Caco-2 (cell line): ENCODE measurements at places on chromosomes 13 and 19. TPM values are rescaled to one million over a fixed set of nuclear protein-coding genes. Genes with fewer than 3 reads are reported as not detected.

DNA sequence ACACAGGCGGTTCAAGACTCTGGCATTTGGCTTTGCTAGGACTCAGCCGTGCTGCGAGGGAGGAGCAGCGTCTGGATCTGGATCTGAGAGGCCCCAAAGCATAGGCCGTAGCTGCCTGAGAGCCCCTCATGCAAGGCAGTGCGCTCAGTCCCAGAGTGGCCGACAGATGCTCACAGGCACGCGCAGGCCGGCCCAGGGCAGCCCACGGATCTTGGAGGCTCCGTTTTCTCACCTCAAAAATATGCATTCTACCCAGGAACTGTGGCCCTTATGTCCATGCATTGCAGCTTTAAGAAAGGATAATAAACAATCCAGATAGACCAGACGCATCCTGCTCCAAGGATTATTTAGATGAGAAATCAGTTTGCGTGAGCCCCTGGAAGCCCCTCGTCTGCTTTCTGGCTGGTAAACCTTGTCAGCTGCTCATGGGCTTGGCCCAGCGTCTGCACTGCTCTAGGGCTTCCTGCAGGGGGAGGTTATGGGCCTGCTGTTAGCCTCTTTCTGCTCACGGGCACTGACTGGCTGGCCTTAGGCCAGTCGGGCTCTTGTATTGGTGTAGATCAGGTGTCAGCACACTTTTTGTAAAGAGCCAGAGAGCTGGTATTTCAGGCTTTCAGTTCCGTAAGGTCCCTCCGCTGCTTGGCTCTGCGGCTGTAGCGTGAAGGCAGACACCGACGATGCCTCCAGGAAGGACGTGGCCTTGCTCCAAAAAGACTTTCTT lies 24.2 kb downstream of the TEX29 start:
- peak; percentile 31 for DNase-seq
- H3K4me1 ChIP-seq, result no peaks in the 10 kb centered on the region
- no peaks in the 10 kb centered on the region for H3K27me3 ChIP-seq
- no peaks in the 10 kb centered on the region for H3K36me3 ChIP-seq
- H3K4me3 ChIP-seq, result no peak overlapping the region
- no peak overlapping the region for H3K27ac ChIP-seq

The ATP4B gene
- total RNA-seq, result not detected in 2 replicates

DNA sequence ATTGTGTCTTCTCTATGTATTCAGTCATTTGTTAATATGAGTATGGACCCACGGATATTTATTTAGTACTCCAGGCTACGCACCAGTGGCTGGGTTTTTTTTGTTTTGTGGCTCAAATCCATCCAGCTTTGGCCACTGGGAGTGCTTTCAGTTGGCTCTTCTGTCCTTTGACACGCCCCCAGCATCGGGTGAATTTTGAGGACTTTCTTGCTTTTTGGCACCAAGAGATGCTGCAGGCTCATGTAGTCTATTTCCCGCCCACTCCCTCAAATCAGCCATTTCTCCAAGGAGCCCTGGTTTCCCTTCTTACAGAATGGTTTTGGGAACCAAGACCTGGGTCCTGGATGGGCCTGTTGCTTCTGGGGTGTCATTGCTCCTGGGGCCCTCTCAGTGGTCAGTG lies 55.8 kb downstream of the SMARCA4 start:
- no peaks in the 10 kb centered on the region for H3K27me3 ChIP-seq
- no peak for DNase-seq
- H3K36me3 ChIP-seq, result peaks cover 4% of the 10 kb centered on the region
- peaks cover 10% of the 10 kb centered on the region; the same call in 1 of the 2 replicates for H3K4me1 ChIP-seq
- peak overlapping the region; percentile 53 for H3K27ac ChIP-seq
- no peak overlapping the region for H3K4me3 ChIP-seq

The ONECUT3 gene
- not detected in 2 replicates for total RNA-seq

GRCh38 chr13:102854675-102855074 lies 8.8 kb downstream of the ERCC5 start:
- no peaks in the 10 kb centered on the region for H3K27me3 ChIP-seq
- H3K36me3 ChIP-seq, result peaks cover 2% of the 10 kb centered on the region
- no peak overlapping the region for H3K27ac ChIP-seq
- DNase-seq, result no peak
- no peak overlapping the region for H3K4me3 ChIP-seq

The MRPL54 gene
- 46.4 and 54.5 TPM in 2 replicates for total RNA-seq

GRCh38 chr13:99228737-99229691 lies 28.4 kb downstream of the UBAC2 start:
- no peaks in the 10 kb centered on the region; the same call in 1 of the 2 replicates for H3K36me3 ChIP-seq
- no peak overlapping the region for H3K4me3 ChIP-seq
- H3K4me1 ChIP-seq, result no peaks in the 10 kb centered on the region
- H3K27me3 ChIP-seq, result no peaks in the 10 kb centered on the region

GRCh38 chr19:17553256-17553655 lies 2.2 kb upstream of the COLGALT1 start:
- H3K4me3 ChIP-seq, result no peak overlapping the region
- H3K27me3 ChIP-seq, result no peaks in the 10 kb centered on the region
- no peak for DNase-seq

The COL5A3 gene
- total RNA-seq, result not detected in 2 replicates

DNA sequence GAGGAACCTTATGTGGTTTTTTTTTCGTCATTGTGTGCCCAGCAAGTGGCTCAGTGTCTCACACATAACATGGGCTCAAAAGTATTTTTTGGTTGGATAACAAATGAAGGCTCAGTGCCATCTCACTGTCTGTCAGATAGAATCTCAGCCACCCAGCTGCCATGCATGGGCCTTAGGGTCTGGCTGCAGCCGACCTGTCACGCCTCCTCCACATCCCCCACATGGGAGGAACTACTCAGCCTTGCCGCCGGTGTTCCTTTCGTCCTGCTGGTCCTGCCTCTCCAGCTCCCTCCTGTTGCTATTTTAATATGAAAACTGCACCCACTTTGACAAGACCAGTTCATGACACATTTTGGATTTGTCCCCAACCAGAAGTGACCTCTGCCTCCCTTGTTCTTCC lies 121.2 kb downstream of the SHISA2 start:
- no peak overlapping the region for H3K27ac ChIP-seq
- no peak overlapping the region for H3K4me3 ChIP-seq
- no peaks in the 10 kb centered on the region for H3K27me3 ChIP-seq
- no peaks in the 10 kb centered on the region for H3K36me3 ChIP-seq

The NKPD1 gene
- 2.4 and 2.9 TPM in 2 replicates for total RNA-seq

The NUP58 gene
- 60.4 and 66.4 TPM in 2 replicates for total RNA-seq

- H3K27me3 ChIP-seq, result no peaks in the 10 kb centered on the region
- H3K4me3 ChIP-seq, result no peak overlapping the region
- no peak overlapping the region for H3K27ac ChIP-seq
- DNase-seq, result no peak
- H3K4me1 ChIP-seq, result no peaks in the 10 kb centered on the region
Measured at GRCh38 chr13:90690458-90691080, 656.9 kb upstream of the MIR17HG start.

GRCh38 chr13:37640499-37640898 lies 41.9 kb upstream of the POSTN start:
- H3K4me3 ChIP-seq, result no peak overlapping the region
- peak; percentile 10 for DNase-seq
- H3K4me1 ChIP-seq, result no peaks in the 10 kb centered on the region
- H3K27me3 ChIP-seq, result no peaks in the 10 kb centered on the region

The CNFN gene
- 4.1 and 5.3 TPM in 2 replicates for total RNA-seq

GRCh38 chr19:18771328-18772242 lies 19.5 kb downstream of the COMP start:
- no peaks in the 10 kb centered on the region for H3K36me3 ChIP-seq
- DNase-seq, result peak; percentile 69
- H3K27me3 ChIP-seq, result no peaks in the 10 kb centered on the region
- H3K4me1 ChIP-seq, result no peaks in the 10 kb centered on the region
- no peak overlapping the region for H3K27ac ChIP-seq

DNA sequence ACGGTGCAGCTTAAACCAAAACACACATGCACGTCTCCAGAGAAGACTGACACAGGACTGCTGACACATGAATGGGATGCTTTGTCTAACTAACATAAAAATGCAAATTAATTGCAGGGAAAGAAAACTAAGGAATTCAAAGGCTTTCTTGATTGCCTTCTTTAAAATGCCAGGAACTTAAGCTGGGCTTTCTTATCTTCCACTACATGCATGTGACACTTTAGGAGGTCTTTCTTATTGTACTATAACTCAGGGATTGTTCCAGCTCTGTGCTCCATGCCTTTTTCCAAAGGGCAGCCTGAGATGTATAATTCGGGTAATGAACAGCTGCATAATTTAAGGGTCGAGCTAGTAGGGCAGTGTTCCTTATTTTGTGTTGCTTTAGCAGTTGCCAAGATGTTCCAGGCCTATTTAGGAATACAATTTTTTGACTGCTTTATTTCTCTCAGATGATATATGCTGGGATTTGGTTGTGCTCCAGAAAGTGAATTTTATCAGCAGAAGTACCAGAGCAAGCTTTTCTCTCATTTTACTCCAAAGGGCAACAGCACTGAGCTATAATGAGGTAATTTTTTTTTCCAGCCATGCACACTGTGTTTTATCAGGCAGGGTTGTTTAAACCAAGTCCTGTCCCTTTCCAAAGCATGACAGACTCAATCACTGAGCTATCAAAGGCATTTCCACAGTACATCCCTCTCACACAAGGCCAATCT lies 885.2 kb downstream of the PCDH9 start:
- no peak overlapping the region for H3K4me3 ChIP-seq
- no peaks in the 10 kb centered on the region for H3K4me1 ChIP-seq
- DNase-seq, result no peak
- H3K27ac ChIP-seq, result no peak overlapping the region
- H3K27me3 ChIP-seq, result no peaks in the 10 kb centered on the region
- H3K36me3 ChIP-seq, result no peaks in the 10 kb centered on the region

DNA sequence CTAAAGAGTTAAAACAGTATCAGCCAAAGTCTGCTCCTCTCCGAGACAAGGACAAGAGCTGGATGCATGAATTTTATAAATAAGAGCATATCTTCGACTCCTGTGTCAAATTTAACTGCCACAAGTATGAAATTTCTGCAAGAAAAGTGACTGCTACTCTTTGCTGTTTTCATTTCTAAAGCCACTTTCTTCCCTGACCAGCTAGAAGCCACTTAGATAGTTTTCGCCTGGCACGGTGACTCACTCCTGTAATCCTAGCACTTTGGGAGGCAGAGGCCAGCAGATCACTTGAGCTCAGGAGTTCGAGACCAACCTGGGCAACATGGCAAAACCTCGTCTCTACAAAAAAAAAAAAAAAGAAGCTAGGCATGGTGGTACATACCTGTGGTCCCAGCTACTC lies 61.3 kb downstream of the ENOX1 start:
- H3K36me3 ChIP-seq, result no peaks in the 10 kb centered on the region
- H3K4me3 ChIP-seq, result no peak overlapping the region

The RFPL4AL1 gene
- total RNA-seq, result not detected in 2 replicates

GRCh38 chr19:42519108-42519507 lies 9.2 kb downstream of the CEACAM1 start:
- H3K4me3 ChIP-seq, result no peak overlapping the region
- H3K4me1 ChIP-seq, result peaks cover 7% of the 10 kb centered on the region
- DNase-seq, result peak; percentile 56
- no peaks in the 10 kb centered on the region for H3K27me3 ChIP-seq
- H3K27ac ChIP-seq, result no peak overlapping the region
- H3K36me3 ChIP-seq, result no peaks in the 10 kb centered on the region

DNA sequence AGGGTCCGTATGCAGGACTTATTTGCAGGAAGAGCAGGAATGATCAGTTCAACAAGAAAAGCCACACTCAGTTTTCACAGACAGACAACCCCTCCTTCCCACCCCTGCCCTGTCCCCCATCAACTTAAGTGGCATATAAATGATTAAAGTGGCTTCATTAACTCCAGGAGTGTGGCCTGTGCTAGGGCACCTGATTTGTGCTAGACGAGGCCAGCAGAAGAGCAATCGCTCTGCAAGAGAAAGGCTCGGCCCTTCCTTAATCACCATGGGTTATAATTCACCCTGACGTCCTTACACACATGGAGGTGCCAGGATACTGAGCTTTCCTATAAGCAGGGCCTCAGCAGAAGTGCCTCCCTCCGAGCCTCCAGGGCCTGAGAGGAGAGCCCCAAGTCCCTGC lies 14.6 kb downstream of the C19orf12 start:
- no peak for DNase-seq
- H3K4me3 ChIP-seq, result no peak overlapping the region
- H3K4me1 ChIP-seq, result no peaks in the 10 kb centered on the region
- H3K27me3 ChIP-seq, result no peaks in the 10 kb centered on the region
- no peaks in the 10 kb centered on the region for H3K36me3 ChIP-seq

The IZUMO2 gene
- not detected in 2 replicates for total RNA-seq

The KRTDAP gene
- total RNA-seq, result not detected in 2 replicates

- H3K27ac ChIP-seq, result no peak overlapping the region
- no peak for DNase-seq
- no peaks in the 10 kb centered on the region for H3K27me3 ChIP-seq
- no peak overlapping the region for H3K4me3 ChIP-seq
- no peaks in the 10 kb centered on the region; the same call in none of the 2 replicates for H3K36me3 ChIP-seq
Measured at GRCh38 chr13:102852556-102852955, 6.7 kb downstream of the ERCC5 start.

The PAN3 gene
- total RNA-seq, result 37.5 and 38.4 TPM in 2 replicates

GRCh38 chr13:44402899-44403445 lies 29.3 kb downstream of the SERP2 start:
- H3K4me3 ChIP-seq, result no peak overlapping the region
- H3K27me3 ChIP-seq, result no peaks in the 10 kb centered on the region
- H3K4me1 ChIP-seq, result peaks cover 46% of the 10 kb centered on the region
- DNase-seq, result no peak
- H3K36me3 ChIP-seq, result no peaks in the 10 kb centered on the region

- H3K4me3 ChIP-seq, result no peak overlapping the region
- no peaks in the 10 kb centered on the region; the same call in 1 of the 2 replicates for H3K36me3 ChIP-seq
- H3K27ac ChIP-seq, result no peak overlapping the region
- no peaks in the 10 kb centered on the region for H3K27me3 ChIP-seq
- no peak for DNase-seq
- no peaks in the 10 kb centered on the region for H3K4me1 ChIP-seq
Measured at GRCh38 chr19:57382806-57383488, 6.7 kb upstream of the ZNF548 start.

- no peaks in the 10 kb centered on the region for H3K4me1 ChIP-seq
- no peak for DNase-seq
- no peak overlapping the region for H3K27ac ChIP-seq
Measured at GRCh38 chr19:14764401-14764800, 14.0 kb downstream of the ADGRE2 start.

The C13orf46 gene
- total RNA-seq, result not detected in 2 replicates

GRCh38 chr13:110942248-110942981 lies 27.5 kb upstream of the ANKRD10 start:
- H3K36me3 ChIP-seq, result no peaks in the 10 kb centered on the region
- no peak for DNase-seq
- no peak overlapping the region for H3K4me3 ChIP-seq
- H3K4me1 ChIP-seq, result no peaks in the 10 kb centered on the region
- peaks cover 1% of the 10 kb centered on the region; the same call in 1 of the 2 replicates for H3K27me3 ChIP-seq

GRCh38 chr19:9934132-9934950 lies 2.0 kb downstream of the OLFM2 start:
- H3K36me3 ChIP-seq, result no peaks in the 10 kb centered on the region
- no peak overlapping the region for H3K27ac ChIP-seq
- peak; percentile 75 for DNase-seq
- H3K4me1 ChIP-seq, result no peaks in the 10 kb centered on the region
- no peaks in the 10 kb centered on the region for H3K27me3 ChIP-seq

The ELAVL1 gene
- total RNA-seq, result 117 and 118 TPM in 2 replicates
